Retina (tissue), 1 donor: ENCODE measurements at places on chromosomes 2 and 18.
A peak's percentile ranks its signal among the peaks of the same experiment; 100 is the strongest.

GRCh38 chr2:14480906-14481305, 151.6 kb upstream of the LRATD1 start:
- DNase-seq: no peak

DNA sequence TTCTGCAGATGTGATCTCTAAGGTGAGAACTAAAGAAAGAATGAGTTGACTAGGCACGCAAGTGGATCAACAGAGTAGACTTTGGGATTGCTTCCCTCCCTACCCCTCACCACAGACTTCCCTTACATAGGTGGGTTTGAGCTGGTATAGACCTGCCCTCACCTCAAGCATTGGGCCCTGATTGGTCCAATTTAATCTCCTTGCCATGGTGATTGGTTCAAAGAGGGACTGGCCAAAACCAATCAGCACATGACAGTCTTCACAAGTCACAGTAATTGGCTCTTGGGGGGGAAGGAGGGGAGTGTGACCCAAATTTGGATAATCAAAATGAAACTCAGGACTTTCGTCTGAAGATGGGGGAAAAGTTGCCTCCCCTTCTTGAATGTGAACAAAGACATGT, 36.6 kb upstream of the LNPK start:
- no peak for DNase-seq

GRCh38 chr2:23545811-23546210, 160.8 kb downstream of the KLHL29 start:
- peak; percentile 70 for DNase-seq

DNA sequence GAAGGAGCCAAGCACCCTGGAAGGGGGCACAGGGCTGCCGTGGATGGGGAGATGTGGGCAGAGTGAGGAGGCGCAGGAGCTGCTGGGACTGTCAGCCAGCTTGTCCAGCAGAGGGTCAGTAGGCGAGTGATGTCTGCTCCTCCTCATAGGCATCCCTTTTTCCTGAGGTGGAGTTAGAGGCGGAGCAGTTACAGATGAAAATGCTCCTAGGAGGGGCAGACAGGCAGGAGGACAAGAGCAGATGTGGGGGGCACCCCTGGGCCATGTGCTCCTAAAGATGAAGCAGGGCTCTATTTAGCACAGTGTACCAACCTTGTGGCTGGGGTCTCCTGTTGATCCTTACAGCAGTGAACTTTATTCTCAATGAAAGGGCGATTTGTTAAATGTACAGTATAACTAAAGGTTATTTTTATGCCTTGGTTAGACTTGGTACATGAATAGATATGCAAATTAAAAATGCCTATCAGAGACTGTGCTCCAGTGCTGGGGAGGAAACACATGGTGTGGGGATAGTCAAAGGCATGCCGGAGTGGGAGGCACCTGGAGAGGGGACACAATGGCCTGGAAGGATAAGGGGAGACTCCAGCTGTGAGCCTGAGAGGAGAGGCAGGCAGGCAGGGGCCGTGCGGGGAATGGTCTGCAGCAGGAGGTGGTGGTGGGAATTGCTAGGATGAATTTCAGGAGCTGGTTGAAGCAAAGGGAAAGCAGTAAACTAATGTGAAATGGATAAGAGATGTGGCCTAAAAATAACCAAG, 175.3 kb downstream of the CLIP4 start:
- DNase-seq: no peak

DNA sequence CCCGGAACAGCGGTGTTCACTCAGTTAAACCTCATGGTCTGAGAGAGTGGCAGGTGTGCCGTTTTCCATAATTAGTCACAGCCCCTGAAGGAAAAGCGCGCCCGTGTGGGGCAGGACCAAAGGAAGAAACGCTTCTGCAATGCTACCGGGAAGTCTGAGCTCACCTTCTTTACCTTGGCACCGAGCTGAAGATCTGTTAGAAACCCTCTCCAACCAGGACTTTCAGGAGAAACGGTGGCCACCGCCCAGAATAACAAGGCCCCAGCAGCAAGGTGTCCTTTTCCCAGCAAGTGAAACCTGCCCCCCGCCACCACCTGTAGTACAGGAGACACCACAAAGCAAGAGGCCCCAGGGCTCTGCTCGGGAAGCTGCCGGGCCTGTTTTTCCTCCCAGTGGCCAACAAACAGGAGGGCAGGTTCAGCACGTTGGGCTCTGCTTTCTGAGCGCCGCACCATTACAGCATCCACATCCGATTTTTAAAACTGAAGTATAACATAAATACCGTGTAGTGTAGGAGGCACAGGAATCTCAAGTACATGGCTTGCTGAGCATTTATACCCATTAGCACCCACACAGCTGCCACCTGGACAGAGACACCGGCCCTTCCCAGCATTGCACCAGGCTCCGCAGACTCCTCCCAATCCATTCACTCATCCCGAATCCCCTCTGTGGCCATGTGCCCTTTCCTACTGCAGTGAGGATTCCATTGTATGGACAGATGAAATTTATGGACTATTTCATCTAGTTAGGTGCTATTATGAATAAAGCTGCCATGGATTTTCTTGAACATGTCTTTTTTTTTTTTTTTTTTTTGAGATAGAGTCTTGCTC, 121.8 kb upstream of the RIOK3 start:
- DNase-seq: no peak

DNA sequence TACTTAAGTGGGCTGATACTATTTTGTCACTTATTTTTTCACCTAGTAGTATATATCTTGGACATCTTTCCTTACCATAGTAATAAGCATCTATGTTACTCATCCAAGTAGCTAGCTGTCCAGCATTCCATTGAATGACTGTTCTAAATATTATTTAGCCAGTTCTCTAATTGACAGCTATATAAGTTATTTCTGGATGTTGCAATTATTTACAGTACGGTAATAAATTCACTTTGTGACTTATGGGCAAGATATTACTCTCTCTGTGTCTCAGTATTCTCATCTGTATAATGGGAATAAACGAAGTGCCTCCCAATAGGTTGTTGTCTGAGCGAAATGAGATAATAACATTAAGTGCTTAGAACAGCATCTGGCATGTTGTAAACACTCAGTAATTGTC, 46.6 kb upstream of the AGAP1 start:
- no peak for DNase-seq

- DNase-seq: no peak
Observed at GRCh38 chr2:10584242-10584753, 105.5 kb downstream of the NOL10 start.

DNA sequence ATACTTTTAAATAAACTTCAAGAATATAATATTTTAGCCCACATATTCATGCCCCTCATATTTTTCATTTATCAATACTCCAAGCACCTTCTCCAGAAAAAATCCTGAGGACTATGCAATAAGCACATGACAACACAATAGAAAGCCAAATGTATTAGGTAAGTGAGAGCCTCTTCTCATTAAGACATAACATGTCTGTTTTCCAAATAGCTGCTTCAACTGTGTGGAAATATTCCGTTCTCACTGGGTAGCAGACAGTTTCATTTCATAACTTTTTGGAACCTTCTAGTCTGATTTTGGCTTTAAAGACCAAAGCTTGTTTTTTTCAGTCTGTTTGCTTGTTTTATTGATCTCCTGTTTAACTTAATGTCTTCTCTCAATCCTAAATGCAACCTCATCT, 137.8 kb downstream of the PIK3C3 start:
- DNase-seq: no peak

- no peak for DNase-seq
Observed at GRCh38 chr2:130726614-130727180, 2.2 kb upstream of the GPR148 start.

GRCh38 chr2:24508878-24509277, 17.8 kb downstream of the NCOA1 start:
- no peak for DNase-seq

DNA sequence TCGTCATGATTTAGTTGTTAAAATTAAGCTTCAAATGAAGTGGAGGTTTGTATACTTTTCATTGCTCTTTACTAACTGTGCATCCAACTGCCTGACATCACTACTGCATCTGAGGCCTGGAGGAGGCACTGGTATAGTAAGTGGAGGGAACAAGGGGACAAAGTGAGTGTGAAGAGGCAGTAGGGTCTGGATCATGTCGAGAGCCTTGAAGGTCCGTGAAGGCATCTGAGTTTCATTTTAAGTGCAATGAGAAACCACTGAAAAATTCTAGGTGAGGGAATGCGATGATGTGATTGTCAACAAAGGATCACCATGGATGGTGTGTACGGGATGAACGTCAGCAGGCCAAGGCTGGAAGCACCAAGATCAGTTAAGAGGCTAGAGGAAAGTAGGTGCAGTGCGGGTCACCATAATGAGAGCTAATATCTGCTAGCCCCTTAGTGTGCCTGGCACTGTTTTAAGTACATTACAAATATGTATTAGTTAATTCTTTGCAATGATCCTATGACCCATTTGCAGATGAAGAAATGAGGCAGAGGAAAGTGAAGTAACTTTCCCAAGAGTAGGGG, 96.1 kb downstream of the CABYR start:
- no peak for DNase-seq

- DNase-seq: no peak
Observed at GRCh38 chr2:206189691-206190090, 30.0 kb downstream of the EEF1B2 start.

GRCh38 chr2:203671876-203672275, 34.6 kb upstream of the CD28 start:
- DNase-seq: no peak

GRCh38 chr2:157506586-157506985, 62.7 kb upstream of the CYTIP start:
- DNase-seq: no peak

DNA sequence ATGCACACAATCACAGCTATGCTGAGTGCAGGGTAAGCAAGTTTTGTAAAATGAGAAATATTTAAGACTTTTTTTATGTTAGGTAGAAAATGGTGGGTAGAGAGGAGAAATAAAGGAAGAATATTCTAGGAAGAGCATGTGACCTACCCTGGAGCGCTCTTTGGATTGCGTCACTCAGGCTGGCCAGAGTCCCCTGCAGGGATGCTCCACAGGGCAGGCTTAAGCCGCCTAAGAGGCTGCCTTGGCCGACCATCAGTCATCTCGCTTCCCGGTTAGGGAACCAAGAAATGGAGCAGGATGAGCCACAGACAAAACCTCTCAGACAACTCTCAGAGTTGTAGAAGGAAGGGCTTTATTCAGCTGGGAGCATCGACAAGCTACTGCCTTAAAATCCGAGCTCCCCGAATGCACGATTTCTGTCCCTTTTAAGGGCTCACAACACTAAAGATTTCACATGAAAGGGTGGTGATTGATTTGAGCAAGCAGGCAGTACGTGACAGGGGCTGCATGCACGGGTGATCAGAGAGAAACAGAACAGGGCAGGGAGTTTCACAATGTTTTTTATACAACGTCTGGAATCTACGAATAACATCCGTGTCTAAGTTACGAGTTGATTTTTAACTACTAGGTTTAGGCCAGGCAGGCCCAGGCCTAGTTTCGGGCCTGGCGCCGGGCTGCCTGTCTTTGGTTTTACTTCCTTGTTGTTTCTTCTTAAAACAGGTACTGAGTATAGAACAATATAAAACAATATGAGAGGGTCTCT, 1072.0 kb downstream of the CBLN2 start:
- DNase-seq: no peak

DNA sequence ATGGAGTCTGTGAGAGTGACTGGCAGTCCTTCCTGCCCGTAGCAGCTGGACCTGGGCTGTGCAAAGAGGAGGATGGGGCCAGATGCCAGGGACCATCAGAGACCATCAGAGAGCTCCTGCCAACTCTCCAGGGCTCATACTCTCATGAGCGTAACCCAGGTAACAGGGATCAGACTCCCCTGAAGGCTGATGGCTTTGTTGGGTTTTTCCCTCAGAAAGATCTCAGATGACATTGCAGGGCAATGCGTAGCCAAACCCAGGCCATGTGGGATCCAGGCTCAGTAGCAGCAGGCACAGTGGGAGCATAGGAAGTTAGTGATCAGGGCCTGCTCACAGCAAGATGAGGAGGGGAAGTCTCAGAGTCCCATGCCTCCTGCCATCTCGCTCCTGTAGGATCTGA, 218.0 kb downstream of the LOXHD1 start:
- no peak for DNase-seq

DNA sequence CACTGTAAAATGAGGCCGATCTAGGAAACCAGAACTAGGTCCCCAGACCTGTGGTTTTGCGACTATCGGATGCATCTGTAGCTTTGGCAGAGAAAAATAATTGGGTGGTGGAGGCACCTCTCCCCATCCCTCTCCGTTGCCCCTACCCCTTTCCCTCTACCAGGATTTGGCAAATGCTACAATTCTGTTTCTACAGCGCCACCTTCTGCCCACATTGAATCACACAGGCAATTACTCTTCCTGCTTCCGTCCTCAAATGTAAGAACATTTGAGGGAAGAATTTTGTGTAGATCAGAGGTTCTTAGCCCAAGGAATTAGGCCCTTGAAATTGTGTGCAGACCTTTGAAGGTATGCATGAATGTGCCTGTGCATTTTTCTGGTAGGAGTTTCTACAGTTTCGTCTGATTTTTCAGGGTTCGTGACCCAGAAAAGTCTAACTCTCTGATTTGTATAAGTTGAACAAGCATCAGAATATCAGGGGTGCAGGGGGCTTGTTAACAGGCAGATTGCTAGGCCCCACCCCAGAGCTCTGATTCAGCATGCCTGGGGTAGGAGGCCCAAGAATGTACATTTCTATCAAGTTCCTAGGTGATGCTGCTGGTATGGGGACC, 11.2 kb downstream of the ATP6V1B1 start:
- peak; percentile 83 for DNase-seq

- DNase-seq: no peak
Observed at GRCh38 chr2:40230707-40231432, 221.0 kb downstream of the SLC8A1 start.

DNA sequence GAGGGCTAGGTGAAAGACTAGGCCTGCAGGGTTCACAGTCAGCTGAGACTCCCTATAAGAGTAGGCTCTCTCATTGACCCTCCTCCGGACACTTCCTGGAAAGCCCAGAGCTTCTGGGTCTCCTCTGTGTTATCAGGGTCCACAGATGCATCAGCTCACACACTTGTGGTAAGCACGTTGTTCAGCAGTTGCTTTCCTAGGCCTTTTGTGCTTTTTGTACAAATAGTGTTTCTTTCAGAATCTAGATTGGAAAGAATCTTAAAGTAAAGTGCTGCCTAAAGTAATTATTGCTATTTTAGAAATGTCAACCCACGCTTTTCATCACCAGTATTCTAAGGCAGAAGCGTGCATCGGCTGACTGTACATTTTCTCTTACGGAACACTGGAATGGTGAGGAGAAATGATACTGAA, 15.5 kb downstream of the SLC9A2 start:
- DNase-seq: no peak

- DNase-seq: no peak
Observed at GRCh38 chr2:168328421-168328820, 81.0 kb upstream of the STK39 start.

- DNase-seq: no peak
Observed at GRCh38 chr18:42274488-42275137, 319.6 kb downstream of the PIK3C3 start.
